HCEC 1CT (cell line): ENCODE measurements at places on chromosomes 1 and 21.

DNA sequence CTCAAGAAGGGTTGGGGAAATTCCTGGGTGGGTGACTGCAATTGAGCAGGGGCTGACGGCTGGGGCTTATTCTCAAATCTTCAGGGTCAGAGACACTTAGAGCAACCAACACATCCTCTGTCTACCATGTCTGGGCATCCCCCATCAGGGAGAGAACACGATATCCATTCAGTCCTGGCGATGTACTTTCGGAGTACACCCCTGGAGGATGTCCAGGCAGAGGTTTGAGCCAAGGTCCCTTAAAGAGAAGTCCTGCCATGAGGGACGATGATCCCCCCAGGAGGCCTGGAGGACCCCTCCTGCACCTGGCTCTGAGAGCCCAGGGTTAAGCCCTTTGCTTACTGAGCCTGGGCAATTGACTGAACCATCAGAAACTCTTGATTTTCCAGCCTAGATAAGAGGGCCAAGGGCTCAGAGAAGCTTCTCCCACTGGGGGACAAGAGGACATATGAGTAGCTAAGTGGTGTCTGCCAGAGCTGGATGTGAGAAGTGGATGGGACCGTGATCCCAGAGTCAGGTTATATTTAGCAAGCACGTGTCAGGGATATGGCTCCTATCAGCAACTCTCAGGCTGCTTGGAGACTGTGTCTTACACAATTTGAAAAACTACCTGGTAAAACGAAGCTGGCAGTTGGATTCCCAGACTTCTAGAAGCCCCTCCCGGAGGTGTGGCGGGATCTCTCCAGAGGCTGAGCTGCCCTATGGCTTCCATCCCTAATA is 253.3 kb upstream of the VAMP3 start:
- DNase-seq: no peak

- DNase-seq: no peak
These were observed 151.4 kb upstream of the KIAA0040 start for GRCh38 chr1:175343945-175344344.

GRCh38 chr1:99919220-99919619 is 50.6 kb upstream of the SLC35A3 start:
- no peak for DNase-seq

DNA sequence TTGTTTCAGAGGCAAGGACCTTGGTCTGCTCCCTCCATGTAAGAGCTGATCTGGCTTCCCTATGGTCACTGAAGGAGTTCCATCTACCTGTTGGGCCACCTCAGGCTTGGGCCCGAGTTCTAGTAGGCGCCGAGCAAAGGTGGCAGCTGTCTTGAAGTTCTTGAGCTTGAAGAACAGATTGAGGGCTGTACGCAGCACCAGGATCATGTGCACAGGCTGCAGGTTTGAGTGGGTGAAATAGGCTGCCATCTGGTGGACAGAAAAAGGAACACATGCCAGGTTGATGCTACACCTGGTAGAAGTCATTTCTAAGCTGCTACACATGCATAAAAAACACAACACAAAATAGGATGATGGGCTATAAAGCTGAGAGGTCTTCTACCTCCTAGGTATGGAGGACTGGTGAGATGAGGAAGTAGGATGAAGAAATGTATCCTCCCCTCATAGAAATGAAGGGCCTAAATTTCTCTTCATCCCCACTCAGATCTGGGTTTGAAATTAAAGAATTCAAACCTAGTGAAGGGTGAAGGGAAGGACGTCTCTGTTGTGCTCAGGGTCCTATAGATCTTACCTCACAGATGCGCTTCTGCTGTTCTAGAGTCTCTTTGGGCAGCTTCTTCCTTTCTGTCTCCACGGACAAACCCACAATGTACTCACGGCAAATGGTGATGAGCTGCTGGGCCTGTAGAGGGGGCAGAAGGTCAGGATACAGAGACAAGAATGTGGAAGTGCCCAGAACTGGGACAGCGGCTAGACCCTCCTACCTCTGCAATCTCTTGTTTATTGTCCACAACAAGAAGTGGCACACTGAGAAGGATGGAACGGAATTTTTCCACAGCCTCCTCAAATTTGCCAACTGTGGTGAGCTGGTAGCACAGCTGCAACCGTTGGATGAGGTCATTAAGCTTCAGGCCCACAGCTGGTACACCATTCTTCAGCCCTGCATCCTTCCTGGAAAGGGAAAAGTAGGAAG is 6.6 kb upstream of the PEX19 start:
- DNase-seq: peak; percentile 56

- peak; percentile 78 for DNase-seq
These were observed 154.8 kb downstream of the NTPCR start for GRCh38 chr1:233105225-233105624.

- DNase-seq: no peak
These were observed 46.8 kb upstream of the SLC44A3 start for GRCh38 chr1:94773296-94773809.

DNA sequence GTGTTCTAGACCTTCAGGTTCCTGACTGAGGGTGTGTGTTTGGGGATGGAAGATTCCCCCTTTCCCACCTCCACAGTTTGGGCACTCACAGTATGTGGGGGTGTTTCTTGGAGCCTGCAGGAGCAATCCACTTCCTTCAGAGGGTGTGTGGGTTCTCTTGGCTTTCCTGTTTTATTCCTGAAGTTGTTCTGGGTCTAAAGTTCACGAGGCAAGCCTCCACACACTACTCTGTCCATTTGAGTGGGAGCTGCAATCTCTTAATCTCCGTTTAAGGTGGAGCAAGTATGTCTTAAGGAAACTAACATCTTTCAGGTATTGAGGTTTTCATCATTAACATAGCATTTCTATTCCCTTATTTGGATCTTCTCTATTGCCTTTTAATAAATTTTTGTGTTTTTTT is 141.8 kb downstream of the TENT5C start:
- no peak for DNase-seq

DNA sequence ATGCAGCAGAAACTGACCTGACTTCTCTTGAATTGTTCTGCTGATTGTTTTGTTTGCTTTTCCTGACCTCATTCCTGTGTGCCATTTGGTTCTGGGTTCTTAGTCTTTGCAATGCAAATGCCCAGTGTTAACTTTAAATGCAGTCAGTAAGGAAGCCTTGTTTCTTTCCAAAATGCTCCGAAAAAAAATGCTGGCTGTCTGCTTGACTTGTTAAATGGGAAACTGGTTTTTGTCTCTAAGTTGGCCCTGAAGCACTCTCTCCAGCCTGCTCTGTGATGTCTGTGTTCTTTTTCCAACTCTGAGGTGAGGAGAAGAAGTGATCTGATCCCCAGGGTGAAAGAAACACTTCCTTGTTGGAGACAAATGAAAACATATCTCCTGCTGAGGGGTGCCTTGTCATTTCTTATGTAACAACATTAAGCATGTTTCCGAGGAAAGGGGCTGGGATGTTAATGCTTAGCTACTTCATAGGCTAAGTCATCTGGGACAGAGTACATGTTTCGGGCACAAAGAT is 256.3 kb upstream of the ADGRL4 start:
- no peak for DNase-seq

- DNase-seq: peak; percentile 66
These were observed 46.8 kb upstream of the A3GALT2 start for GRCh38 chr1:33367485-33368405.

DNA sequence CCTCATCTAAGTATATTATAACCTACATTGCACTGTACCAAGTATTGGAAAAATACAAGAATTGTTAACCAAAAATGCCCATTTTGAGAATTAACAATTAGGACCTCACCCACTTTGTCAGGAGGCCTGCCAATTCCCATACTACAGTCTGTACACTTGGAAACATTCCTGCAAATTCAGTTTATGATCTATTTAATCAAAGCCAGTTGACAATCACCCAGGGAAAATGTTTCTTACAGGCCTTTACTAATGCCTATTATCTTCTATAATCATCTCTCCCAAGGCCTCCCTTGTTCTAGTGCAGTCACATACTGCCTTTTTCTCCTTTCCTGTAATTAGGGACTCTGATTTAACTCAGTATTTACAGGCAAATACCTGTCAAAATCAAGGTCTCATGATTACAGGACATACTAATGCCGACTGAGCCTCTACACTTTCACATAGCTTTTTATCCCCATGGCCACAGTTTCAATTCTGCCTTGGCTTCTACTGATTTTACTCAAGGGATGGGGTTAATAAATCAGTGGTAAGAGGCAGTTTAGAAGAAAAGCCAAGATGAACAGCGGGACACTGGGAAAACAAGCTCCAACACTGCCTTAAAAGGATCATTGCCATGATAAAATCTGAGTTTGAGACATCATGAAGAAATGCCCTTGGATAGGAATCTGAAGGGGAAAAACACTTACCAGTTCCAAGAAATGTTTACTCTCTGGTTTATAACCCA is 338.7 kb downstream of the VAV3 start:
- no peak for DNase-seq

DNA sequence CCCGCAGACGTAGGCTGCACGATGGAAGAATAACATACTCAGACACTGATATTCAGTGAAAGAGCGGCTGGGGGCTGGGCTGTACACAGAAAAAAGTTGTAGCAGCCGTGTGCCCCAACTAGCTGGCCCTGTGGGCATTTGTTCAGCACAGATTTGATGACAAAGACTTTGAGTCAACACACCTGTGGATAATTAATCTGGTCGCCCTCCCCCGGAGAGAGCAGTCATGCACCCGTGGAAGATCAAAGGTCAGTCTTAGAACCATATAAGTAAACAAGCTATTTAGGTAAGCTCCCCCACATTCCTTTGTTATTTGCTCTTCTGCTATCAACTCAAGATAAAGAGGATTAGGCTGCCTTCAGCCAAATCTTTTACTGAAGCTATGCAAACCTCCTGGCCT is 148.4 kb upstream of the HMCN1 start:
- no peak for DNase-seq
